ENCODE measurements at places on chromosomes 13 and 19. TPM values are rescaled to one million over a fixed set of nuclear protein-coding genes. Genes with fewer than 3 reads are reported as not detected.
A peak's percentile ranks its signal among the peaks of the same experiment; 100 is the strongest.

- no peak overlapping the region for H3K27ac ChIP-seq
- no peaks in the 10 kb centered on the region for H3K36me3 ChIP-seq
- no peaks in the 10 kb centered on the region for H3K4me1 ChIP-seq
- no peak for DNase-seq
- H3K4me3 ChIP-seq: no peak overlapping the region
Observed at GRCh38 chr13:74036373-74036772, 97.8 kb downstream of the KLF12 start.

- peak; percentile 70 for DNase-seq
- H3K36me3 ChIP-seq: no peaks in the 10 kb centered on the region
- H3K4me1 ChIP-seq: peaks cover 13% of the 10 kb centered on the region
- no peak overlapping the region for H3K27ac ChIP-seq
- H3K27me3 ChIP-seq: no peaks in the 10 kb centered on the region
Observed at GRCh38 chr13:112928972-112929782, 39.8 kb upstream of the MCF2L start.

- no peaks in the 10 kb centered on the region for H3K4me1 ChIP-seq
- H3K27ac ChIP-seq: no peak overlapping the region
- H3K27me3 ChIP-seq: no peaks in the 10 kb centered on the region
- H3K36me3 ChIP-seq: peaks cover 5% of the 10 kb centered on the region
- no peak overlapping the region for H3K4me3 ChIP-seq
- peak; percentile 72 for DNase-seq
Observed at GRCh38 chr19:11496391-11497163, 9.1 kb downstream of the ZNF653 start.

DNA sequence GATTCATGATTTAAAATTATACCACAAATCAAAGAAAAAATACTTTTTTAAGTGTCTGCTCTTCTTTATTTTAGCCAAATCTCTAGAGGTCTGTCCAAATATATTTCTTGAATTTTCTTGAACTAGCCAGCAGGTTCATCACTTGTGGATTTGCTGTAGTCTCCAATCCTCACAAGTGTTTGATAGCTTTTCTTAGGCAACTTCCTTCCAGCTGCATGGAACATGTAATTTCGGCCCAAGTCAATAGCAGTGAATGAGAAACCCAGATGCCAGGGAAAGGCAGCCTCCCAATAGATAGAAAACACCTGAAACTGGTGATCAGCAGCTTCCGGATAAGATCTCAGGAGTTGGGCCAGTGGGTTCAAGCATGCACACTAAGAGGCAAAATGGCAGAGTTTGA, 15.6 kb upstream of the RNASEH2B start:
- no peaks in the 10 kb centered on the region for H3K27me3 ChIP-seq
- H3K36me3 ChIP-seq: no peaks in the 10 kb centered on the region
- no peak overlapping the region for H3K27ac ChIP-seq
- no peak for DNase-seq

GRCh38 chr13:51015973-51016372, 95.1 kb downstream of the C13orf42 start:
- no peaks in the 10 kb centered on the region for H3K4me1 ChIP-seq
- no peak overlapping the region for H3K27ac ChIP-seq
- no peak overlapping the region for H3K4me3 ChIP-seq
- H3K36me3 ChIP-seq: no peaks in the 10 kb centered on the region
- H3K27me3 ChIP-seq: no peaks in the 10 kb centered on the region
- DNase-seq: no peak

- H3K27ac ChIP-seq: no peak overlapping the region
- H3K36me3 ChIP-seq: no peaks in the 10 kb centered on the region
- no peak for DNase-seq
- no peak overlapping the region for H3K4me3 ChIP-seq
- H3K4me1 ChIP-seq: no peaks in the 10 kb centered on the region
Observed at GRCh38 chr19:39795001-39795400, 16.3 kb downstream of the LEUTX start.

- no peak overlapping the region for H3K4me3 ChIP-seq
- H3K36me3 ChIP-seq: no peaks in the 10 kb centered on the region
- H3K27ac ChIP-seq: no peak overlapping the region
- no peaks in the 10 kb centered on the region for H3K4me1 ChIP-seq
- DNase-seq: no peak
Observed at GRCh38 chr13:106651442-106651841, 83.5 kb upstream of the ARGLU1 start.

GRCh38 chr13:32911506-32911905, 104.7 kb upstream of the KL start:
- no peaks in the 10 kb centered on the region for H3K27me3 ChIP-seq
- DNase-seq: no peak
- H3K4me1 ChIP-seq: no peaks in the 10 kb centered on the region
- no peaks in the 10 kb centered on the region for H3K36me3 ChIP-seq

ZNF813 gene
- 4.9 TPM for total RNA-seq

CAB39L gene
- total RNA-seq: 14.5 TPM

ZNF439 gene
- 8.8 TPM for total RNA-seq

WDR87 gene
- not detected for total RNA-seq

ATG4D gene
- 69.0 TPM for total RNA-seq

CERS1 gene
- 0.15 TPM for total RNA-seq

SYT5 gene
- total RNA-seq: 3.2 TPM
